ENCODE measurements at places on chromosomes 3 and 15. TPM values are rescaled to one million over a fixed set of nuclear protein-coding genes. Genes with fewer than 3 reads are reported as not detected.

DNA sequence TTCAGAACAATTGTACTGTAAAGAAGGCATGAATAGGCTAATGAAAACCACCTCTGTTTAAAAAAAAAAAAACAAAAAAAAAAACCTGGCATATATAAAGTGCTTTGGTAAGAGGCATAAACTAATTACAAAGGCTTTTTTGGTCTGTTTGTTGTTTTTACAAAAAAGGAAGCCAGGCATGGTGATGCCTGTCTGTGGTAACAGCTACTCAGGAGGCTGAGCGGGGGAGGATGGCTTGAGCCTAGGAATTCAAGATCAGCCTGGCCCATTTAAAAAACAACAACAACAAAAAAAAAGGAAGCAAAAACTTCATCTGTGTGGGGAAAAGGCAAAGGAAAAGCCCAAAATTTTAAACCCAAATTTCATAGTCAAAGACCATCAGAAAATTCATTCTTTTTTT is 47.0 kb downstream of the OSBPL10 start:
- DNase-seq, result no peak

Gene CLEC3B
- polyA plus RNA-seq, result 0.10 TPM

- DNase-seq, result no peak
Measured at GRCh38 chr3:195102609-195103467, 168.1 kb downstream of the XXYLT1 start.

Gene BTLA
- not detected for polyA plus RNA-seq

GRCh38 chr3:194875581-194876402 is 190.1 kb downstream of the FAM43A start:
- no peak for DNase-seq

DNA sequence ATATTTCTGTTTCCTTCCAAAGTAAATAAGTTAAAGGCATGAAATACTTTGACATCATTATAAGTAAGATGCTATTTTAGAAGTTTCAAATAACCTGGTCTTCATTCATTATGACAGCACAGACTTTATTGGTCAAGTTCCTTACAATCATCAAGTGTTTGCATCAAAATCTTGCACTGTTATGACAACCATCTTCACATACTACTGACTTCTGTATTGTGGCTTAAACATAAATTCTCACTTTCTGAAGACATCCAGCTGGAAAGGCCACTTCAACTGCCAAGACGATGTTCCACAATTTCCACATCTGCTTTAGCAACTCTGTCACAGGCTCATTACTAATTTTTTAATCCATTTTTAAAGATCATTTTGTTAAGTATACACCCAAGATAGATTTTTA is 408.0 kb downstream of the MECOM start:
- no peak for DNase-seq
